Esophagus squamous epithelium (tissue), 5 donors: ENCODE measurements at places on chromosomes 7 and 10. TPM values are rescaled to one million over a fixed set of nuclear protein-coding genes. Genes with fewer than 3 reads are reported as not detected.

DNA sequence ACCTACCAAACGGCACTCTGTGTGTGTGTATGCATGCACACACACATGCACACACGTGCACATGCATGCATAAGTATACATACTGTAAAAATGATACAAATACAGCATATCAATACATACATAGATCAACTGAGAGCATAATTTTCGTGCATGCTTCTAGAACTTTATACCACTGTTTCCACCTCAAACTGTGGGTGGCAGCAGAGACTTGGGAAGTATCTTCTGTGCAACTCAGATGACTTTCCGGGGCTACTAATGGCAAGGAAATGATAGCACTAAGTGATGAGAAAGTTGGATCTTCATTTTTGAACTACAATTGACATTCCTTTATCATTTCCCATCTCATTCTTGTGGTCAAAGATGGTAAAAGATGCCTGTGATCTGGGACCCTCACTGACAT lies 570.7 kb downstream of the REEP3 start:
- H3K4me1 ChIP-seq: no peaks in the 10 kb centered on the region
- no peaks in the 10 kb centered on the region for H3K36me3 ChIP-seq
- DNase-seq: no peak
- H3K4me3 ChIP-seq: no peak overlapping the region
- H3K27ac ChIP-seq: no peak overlapping the region

Gene SPDYE2
- not detected for total RNA-seq

DNA sequence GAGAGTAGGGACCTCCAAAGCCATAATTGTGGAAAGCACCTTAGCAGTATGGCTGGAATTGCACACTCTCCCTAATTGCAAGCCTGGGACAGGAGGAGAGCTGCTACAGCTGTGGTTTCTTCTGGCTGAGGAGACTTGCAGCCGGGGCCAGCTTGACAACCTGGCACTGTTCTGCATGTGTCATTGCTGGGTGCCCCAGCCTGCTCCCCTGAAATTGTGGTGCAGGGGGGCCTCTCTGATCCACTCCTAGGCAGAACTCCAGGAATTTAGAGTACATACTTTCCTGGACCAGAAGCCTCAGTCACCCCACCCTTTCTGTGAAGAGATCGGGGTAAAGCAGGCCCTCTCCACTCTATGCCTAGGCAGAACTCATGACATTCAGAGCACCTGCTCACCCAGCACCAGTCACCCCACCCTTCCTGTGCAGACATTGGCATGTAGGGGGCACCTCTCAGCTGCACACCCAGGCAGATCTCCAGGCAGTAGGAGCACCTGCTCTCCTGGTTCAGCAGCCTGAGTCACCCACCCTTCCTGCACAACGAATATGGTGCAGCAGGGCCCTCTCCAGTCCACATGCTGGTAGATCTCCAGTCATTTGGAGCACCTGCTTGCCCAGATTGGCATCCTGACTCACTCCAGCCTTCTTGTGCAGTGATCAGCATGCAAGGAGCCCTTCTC lies 34.4 kb upstream of the DYNC1I1 start:
- H3K4me1 ChIP-seq: no peaks in the 10 kb centered on the region
- no peak for DNase-seq
- H3K4me3 ChIP-seq: no peak overlapping the region
- H3K27ac ChIP-seq: no peak overlapping the region
- H3K36me3 ChIP-seq: no peaks in the 10 kb centered on the region

Gene KAZALD1
- total RNA-seq: not detected

DNA sequence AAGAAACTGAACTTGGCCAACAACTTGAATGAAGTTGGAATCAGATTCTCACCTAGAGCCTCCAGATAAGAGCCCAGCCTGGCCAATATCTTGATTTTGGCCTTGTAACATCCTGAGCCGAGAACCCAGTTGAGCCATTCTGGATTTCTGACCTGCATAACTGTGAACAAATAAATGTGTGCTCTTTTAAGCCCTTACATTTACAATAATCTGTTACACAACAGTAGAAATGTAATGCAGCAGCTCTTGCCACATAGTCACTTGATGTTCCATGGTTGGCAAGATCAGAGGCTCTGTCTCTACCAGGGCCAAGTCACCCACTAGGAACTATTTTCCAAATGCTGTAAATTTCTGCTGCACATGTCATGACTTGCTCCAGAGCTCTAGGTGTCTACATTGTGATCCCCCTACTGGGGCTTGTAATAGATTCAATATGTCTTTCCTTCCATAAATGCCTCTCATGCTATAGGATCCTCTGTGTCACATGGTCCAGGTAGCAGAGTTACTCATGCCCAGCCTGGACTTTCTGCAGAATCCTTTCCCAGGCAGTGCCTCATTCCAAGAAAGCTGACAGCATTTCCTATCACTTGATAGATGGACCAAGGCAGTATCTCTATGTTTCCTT lies 11.4 kb upstream of the RBM20 start:
- H3K27ac ChIP-seq: no peak overlapping the region
- H3K4me3 ChIP-seq: no peak overlapping the region
- H3K4me1 ChIP-seq: no peaks in the 10 kb centered on the region
- no peak for DNase-seq

Gene C7orf57
- total RNA-seq: 2.3 TPM

Gene HOGA1
- 1.1 TPM for total RNA-seq

DNA sequence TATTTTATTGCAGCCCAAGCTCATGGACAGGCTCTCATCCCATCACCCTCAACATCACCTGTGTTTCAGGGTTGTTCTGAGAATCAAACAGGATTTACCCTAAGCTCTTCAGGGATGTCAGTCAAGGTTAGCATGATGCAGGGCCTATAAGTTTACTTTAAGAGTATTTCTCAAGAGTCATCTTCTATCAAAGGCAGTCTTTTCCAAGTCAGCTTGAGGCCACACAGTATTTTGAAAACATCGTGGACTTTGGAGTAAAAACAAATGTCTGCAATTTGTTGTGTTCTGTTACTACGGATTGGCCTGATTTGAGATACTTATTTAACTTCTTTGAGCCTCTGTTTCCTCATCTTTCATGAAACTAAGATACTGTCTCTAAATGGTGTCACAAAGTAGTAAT lies 42.0 kb upstream of the NRP1 start:
- H3K27ac ChIP-seq: no peak overlapping the region
- no peaks in the 10 kb centered on the region for H3K4me1 ChIP-seq
- H3K36me3 ChIP-seq: no peaks in the 10 kb centered on the region
- no peak for DNase-seq
- H3K27me3 ChIP-seq: no peaks in the 10 kb centered on the region
- H3K4me3 ChIP-seq: no peak overlapping the region

DNA sequence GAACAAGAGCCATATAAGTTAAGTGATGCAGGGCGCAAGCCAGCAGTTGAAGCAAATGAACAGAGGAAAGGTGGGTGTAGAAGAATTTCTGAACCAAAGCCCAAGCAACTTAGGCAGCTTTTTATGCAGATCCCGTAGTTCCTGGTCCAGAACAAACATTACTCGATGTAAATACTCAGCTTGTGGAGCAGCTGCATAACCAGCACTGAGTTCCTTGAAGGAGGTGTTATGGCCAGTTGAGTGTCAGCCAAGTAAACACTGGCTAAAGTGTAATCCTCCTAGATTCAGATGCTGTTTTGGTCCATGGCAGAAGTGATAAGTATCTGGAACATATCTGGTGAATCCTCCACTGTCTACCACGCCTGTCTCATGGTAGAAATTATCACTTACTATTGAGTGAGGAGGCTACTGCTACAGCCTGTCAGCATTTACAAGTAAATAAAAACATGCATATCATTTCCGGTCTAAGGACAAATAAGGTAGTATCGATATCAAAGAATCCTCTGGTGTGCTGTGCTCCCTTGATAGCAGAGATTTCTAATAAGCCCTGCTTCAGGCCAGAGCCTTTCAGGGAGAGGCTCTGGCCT lies 213.9 kb downstream of the DYNC1I1 start:
- H3K36me3 ChIP-seq: no peaks in the 10 kb centered on the region
- no peak for DNase-seq
- H3K27ac ChIP-seq: no peak overlapping the region
- no peaks in the 10 kb centered on the region for H3K27me3 ChIP-seq
- no peak overlapping the region for H3K4me3 ChIP-seq
- H3K4me1 ChIP-seq: no peaks in the 10 kb centered on the region

GRCh38 chr10:88037623-88038022 lies 174.2 kb downstream of the PTEN start:
- H3K27ac ChIP-seq: no peak overlapping the region
- H3K4me1 ChIP-seq: peaks cover 16% of the 10 kb centered on the region
- no peak overlapping the region for H3K4me3 ChIP-seq
- no peaks in the 10 kb centered on the region for H3K36me3 ChIP-seq
- DNase-seq: no peak

Gene TBX20
- total RNA-seq: not detected

- H3K4me1 ChIP-seq: no peaks in the 10 kb centered on the region
- H3K27ac ChIP-seq: no peak overlapping the region
- DNase-seq: no peak
- no peak overlapping the region for H3K4me3 ChIP-seq
- peaks cover 3% of the 10 kb centered on the region for H3K36me3 ChIP-seq
- no peaks in the 10 kb centered on the region for H3K27me3 ChIP-seq
Measured at GRCh38 chr7:26182283-26182682, 18.3 kb downstream of the HNRNPA2B1 start.

GRCh38 chr10:71696628-71697326 lies 22.8 kb downstream of the C10orf105 start:
- no peak overlapping the region for H3K4me3 ChIP-seq
- peaks cover 9% of the 10 kb centered on the region for H3K4me1 ChIP-seq
- no peak overlapping the region for H3K27ac ChIP-seq
- no peaks in the 10 kb centered on the region for H3K27me3 ChIP-seq

Gene ZP3
- total RNA-seq: 4.1 TPM
